ENCODE measurements at places on chromosomes 3 and 15.

DNA sequence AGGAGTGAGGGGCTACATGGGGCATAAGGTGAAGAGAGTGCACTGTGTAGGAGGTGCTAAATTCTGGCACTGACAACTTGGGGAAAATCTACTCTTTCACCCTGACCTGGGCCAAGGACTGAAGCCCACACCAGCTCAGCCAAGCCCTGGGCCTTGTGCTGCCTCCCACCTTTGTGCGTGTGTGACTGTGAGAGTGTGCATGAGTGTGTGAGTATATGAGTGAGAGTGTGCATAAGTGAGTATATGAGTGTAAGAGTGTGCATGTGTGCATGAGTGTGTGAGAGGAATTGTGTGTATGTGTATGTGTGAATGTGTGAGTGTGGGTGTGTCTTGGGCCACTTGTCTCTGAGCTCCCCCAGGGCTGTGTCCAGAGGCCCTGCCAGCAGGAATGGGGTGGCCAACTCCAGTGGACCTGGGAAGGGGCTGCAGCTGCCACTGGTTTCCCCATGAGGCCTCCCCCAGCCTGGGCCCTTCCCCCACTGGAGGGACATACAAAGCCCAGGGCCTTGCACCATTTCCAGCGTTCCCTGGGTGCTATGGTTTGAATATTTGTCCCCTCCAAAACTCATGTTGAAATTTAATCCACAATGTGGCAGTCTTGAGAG, 15.2 kb downstream of the C3orf22 start:
- DNase-seq: no peak

GRCh38 chr3:14652-15051, 181.9 kb upstream of the CHL1 start:
- no peak for DNase-seq

GRCh38 chr3:102125994-102126368, 276.7 kb downstream of the NFKBIZ start:
- DNase-seq: no peak

GRCh38 chr15:42152196-42152920, 4.1 kb downstream of the PLA2G4F start:
- no peak for DNase-seq

DNA sequence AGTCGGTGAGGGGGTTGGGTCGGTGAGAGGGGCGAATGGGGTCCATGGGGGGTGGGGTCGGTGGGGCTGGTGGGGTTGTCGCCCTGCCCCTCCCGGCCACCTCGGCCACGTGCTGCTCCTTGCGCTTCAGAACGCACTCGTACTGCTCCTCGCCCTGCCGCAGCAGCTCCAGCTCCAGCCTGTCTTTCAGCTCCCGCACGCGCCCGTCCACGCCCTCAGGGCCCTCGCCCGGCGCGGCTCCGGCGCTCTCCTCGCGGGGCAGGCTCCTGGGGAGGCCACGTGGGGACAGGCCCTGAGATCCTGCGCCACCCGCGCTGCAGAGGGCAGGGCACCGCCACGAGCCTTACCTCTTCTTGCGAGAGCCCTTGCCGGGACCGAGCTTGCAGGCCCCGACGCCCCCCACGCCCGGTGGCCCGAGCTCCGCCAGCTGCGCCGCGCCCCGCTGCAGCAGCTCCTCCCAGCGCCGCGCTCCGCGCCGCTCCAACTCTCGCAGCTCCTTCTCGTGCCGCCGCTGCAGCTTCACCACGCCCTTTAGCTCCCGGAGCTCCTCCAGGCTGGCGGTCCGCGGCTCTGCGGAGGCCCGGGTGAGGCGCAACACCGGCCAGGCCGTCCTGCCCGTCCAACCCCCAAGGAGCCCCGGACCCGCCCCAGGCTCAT, 8.2 kb upstream of the ANKRD63 start:
- peak; percentile 65 for DNase-seq

DNA sequence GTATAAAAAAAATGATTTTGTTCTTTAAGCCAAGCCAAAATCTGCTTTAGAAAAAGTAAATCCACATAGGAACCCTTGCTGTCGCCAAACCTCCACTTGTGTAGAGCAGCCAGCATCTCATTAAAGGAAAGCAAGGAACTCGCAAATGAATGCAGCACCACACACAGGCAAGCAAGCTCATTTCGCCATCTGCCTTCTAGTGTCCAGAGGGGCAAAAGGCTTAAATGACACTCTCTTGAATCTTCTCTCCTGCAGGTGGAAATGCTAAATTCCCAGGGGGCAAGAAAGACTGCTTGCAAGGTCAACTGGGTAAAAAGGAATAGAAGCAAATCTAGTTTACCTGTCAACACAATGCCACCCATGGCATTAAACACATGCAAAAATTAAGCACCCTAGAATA, 2.4 kb downstream of the MB21D2 start:
- DNase-seq: peak; percentile 60

DNA sequence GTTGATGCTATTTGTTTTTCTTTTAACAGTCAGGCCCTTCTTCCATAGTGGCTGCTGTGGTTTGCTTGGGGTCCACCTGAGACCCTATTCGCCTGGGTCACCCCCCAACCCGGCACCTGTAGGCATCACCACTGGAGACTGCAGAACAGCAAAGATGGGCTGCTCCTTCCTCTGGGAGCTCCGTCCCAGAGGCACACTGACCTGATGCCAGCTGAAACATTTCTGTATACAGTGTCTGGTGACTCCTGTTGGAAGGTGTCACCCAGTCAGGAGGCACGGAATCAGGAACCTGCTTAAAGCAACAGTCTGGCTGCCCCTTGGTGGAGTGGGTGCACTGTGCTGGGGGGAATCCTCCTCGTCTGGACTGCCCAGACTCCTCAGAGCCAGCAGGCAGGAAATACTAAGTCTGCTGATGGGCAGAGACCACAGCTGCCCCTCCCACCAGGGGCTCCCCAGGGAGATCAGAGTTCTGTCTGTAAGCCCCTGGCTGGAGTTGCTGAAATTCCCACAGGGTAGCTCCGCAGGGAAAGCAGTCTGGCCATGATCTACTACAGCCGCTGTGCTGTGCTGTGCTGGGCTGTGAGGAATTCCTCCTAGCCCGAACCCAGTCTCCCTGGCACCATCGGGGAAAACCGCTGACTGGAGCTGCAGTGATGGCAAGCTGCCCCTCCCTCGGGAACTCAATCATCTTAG, 248.2 kb downstream of the TBC1D5 start:
- peak; percentile 7 for DNase-seq

DNA sequence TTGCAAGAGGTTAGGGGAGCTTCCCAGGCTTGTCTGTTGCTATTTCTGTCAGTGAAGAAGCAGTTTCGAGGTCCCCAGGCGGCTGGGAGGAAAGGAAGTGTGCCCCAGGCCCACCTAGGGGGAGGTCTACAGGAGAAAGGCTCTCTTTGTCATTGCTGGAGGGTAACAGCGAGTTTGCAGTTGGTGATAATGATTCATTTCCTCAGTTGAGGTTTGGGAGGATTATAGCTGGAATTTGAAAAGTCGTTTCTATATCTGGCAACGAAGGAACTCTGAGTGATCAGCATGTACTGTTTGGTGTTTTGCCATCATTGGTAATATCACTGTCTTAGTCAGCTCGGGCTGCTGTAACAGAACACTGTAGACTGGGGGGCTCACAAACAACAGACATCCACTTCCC, 65.5 kb upstream of the UBE3A start:
- no peak for DNase-seq

GRCh38 chr3:149936812-149937230, 33.9 kb downstream of the PFN2 start:
- peak; percentile 66 for DNase-seq

- DNase-seq: peak; percentile 26
Measured at GRCh38 chr15:28918141-28918983, 32.6 kb downstream of the APBA2 start.

DNA sequence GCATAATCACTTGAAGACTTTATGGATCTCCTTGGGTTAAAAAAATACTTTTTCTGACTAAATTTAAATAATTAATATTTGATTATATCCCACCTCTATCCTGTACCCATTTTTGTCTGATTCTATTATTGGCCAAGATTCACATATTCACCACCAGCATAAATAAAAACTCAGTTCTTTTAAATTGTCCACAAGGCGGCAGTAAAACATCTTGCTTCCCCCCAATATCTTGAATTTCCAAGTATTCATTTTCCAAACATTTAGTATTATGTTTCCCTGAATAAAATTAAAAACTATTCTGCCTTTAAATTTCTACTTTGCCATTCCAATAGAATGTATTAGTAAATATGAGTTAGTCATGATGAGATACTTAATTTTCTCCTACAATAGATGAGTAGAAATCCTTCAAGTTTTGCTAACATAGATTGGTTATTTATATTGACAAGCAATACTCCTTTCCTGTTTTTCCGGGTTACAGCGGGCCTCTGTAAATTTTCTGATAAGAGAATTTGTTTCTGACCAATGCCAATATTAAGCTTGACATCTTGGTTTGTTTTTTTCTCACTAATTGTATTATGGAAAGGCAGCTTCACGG, 218.7 kb upstream of the MDFIC2 start:
- DNase-seq: peak; percentile 43

GRCh38 chr3:11638495-11639358, 5.0 kb downstream of the VGLL4 start:
- DNase-seq: no peak

DNA sequence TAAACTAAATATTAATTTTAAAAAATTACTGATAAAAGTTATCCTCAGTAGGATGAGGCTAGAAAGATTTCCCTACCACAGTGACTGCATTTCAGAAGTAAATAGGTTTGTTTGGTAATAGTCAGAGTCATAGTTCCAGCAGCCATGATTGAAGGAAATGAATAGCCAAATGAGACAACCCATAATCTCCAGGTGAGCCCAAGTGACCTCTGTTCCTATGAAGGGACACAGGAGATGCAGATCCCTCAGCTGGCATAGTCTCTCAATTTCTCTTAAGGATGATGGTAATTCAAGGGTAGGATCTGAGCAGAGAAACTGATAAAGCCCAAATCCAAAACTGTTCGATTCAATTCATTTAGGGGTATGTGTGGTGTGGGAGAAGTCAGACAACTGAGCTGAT, 461.8 kb downstream of the RAP2B start:
- DNase-seq: no peak

DNA sequence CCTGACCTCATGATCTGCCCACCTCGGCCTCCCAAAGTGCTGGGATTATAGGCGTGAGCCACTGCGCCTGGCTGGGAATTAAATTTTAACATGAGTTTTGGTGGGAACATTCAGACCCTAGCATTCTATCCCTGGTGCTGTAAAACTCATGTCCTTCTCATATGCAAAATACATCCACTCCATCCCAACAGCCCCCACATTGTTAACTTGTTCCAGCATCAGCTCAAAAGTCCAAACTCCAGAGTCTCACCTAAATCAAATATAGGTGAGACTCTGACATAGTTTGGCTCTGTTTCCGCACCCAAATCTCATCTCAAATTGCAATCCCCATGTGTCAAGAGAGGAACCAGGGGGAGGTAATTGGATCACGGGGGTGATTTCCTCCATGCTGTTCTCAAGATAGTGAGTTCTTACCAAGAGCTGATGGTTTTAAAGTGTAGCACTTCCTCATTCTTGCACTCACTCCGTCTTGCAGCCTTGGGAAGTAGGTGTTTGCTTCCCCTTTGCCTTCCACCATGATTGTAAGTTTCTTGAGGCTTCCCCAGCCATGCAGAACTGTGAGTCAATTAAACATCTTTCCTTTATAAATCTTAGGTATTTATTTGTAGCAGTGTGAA, 96.2 kb upstream of the PLCL2 start:
- no peak for DNase-seq

DNA sequence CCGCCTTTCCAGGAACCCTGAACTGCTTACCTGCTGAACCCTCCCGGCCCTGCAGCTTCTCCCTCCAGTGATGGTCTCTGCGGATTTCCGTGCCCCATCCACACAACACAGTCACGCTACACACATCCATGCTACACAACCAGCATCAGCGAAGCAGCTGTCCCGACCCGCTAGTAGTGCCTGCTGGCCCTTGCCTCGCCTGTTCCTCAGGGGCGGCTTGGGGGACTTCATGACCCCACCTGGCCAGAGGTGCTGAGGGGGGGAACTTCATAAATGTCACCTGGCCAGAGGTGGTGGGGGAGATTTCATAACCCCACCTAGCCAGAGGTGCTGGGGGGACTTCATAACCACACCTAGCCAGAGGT, 530 bp upstream of the TUBGCP5 start:
- no peak for DNase-seq

DNA sequence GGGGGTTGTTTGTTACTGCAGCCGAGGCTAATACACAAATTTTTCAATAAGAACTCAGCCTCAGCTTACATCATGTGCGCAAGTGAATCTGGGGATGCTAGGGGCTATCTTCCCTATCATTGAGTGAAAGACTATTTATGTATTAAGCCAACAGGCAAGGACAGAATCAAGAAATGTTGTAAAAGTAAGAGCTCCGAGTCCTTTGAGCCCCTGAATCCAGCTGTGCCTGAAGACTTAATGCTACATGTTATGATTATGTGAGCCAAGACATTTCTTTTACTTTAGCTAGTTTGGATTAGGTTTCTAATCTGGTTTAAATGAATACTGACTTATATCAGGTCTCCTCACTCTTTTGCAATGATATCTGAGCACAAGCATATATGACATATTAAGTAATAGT, 782.9 kb upstream of the CFAP20DC start:
- no peak for DNase-seq

GRCh38 chr3:197520311-197521276, 35.2 kb downstream of the BDH1 start:
- peak; percentile 82 for DNase-seq

- no peak for DNase-seq
Measured at GRCh38 chr3:123137001-123137400, 64.7 kb upstream of the SEC22A start.

- no peak for DNase-seq
Measured at GRCh38 chr3:55942868-55943267, 455.8 kb upstream of the WNT5A start.

GRCh38 chr3:180802837-180803236, 109.6 kb upstream of the FXR1 start:
- peak; percentile 18 for DNase-seq

GRCh38 chr3:47365213-47366153, 15.3 kb upstream of the PTPN23 start:
- no peak for DNase-seq

- DNase-seq: peak; percentile 21
Measured at GRCh38 chr3:159640225-159640624, 348.4 kb upstream of the IL12A start.

- no peak for DNase-seq
Measured at GRCh38 chr3:57233799-57234198, 6.3 kb downstream of the APPL1 start.

GRCh38 chr3:112472691-112473090, 26.6 kb downstream of the BTLA start:
- no peak for DNase-seq

- DNase-seq: no peak
Measured at GRCh38 chr15:74233851-74234597, 2.1 kb upstream of the CCDC33 start.

All from fibroblast of villous mesenchyme (primary cell).